ENCODE measurements at places on chromosomes 11 and 22.

GRCh38 chr11:41245184-41245583 is 214.3 kb downstream of the LRRC4C start:
- DNase-seq = no peak

GRCh38 chr11:1838077-1838425 is 730 bp upstream of the TNNI2 start:
- no peak for DNase-seq

DNA sequence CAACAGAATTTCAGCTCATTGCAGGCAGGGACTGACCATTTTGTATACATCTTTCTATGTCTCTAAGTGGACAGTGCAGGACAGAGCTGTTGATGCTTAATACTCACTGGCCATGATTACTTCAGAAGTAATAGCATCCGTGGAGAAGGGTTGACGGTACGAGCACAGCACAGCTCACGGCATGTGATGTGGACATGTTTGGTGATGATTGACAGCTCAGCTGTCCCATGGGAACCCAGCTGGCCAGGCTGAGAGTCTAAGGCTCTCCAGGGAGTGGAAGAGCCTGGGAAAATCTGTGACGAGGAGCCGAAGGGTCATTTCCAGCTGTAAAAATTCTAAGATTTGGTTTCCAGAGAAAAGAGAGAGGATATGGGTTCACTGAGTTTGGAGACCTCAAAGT is 198.2 kb downstream of the SNX19 start:
- DNase-seq = no peak

GRCh38 chr11:43639224-43639623 is 41.3 kb upstream of the HSD17B12 start:
- DNase-seq = no peak

GRCh38 chr11:72235351-72236057 is 8.5 kb downstream of the PHOX2A start:
- no peak for DNase-seq

GRCh38 chr11:94866936-94867795 is 99.0 kb downstream of the AMOTL1 start:
- DNase-seq = no peak

GRCh38 chr11:3946455-3947017 is 91.1 kb downstream of the STIM1 start:
- DNase-seq = no peak

GRCh38 chr11:113564527-113565130 is 89.4 kb upstream of the DRD2 start:
- DNase-seq = no peak

DNA sequence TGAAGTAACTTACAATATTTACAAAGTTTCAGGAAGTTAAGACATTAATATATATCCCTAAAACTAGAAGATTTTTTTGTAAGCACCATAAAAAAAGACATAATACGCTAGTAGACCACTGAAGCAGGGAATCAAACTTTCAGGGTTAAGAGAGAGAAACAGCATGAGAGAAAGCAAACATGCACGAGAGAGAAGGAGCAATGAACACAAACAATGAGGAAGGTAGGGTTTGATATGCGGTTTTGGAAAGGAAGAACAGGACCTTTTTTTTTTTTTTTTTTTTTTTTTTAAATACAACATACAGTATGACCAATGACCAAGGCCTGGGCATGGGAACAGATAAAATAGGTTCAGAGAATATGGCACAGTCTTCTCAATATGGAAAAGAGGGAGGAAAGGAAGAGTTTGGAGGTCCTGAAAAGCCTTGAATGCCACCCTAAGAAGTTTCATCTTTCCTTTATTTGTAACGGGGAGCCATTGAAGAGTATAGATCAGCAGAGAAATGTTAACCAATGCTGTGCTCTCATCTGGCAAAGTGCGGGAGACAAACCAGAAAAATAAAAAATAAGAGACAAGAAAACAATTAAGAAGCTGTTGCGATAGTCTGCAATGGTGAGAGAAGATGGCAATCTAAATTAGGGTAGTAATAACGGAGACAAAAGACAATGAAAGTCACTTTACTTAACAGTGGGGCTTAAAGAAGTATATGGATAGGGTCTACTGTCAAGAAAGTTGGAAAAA is 101.0 kb downstream of the USP35 start:
- no peak for DNase-seq

DNA sequence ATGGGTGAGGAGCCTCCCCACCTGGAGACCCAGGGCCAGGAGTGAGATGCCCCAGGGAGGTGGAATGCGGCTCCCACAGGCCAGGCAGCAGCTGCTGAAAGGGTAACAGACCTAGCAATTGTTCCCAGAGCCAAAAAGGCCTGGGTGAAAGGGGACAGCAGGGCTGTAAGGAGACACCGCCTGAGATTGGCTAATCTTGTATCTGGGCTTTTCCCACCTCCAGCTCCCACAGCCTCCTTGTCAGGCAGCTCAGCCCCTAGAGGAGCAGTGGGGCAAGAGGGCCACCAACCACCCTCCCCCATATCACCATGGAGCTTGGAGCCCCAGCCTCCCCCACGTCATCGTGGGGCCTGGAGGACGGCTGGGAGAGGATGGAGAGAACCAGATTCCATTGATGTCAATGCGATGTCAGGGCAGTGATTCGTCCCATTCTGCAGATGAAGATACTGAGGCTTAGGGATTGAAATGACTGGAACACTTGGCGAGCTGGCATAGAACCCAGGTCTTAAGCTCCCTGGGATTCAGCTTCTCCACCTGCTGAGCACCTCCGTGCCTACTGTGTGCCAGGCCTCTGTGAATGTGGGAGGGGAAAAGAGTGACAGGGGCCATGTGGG is 2.9 kb upstream of the MGAT3 start:
- no peak for DNase-seq

DNA sequence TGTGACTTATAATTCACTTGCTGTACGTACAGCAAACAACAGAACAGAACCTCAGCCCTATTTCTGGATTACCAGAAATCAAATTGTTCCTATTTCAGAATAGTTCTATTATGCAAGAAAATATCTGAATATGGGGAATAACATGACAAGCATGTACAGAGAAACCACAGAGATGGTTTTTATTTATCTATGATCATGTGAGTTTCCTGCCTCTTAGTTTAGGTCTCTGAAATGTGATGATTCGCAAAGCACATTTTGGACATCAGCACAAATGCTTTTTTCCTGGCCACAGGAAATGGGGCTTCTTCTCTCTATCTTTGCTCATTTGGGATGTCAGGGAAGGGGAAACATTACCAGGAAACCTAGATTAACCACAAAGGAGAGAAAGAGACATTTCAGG is 266.7 kb upstream of the CTSC start:
- DNase-seq = peak; percentile 17

- no peak for DNase-seq
Measured at GRCh38 chr11:39910087-39910486, 1549.4 kb downstream of the LRRC4C start.

- no peak for DNase-seq
Measured at GRCh38 chr22:27270818-27271510, 530.6 kb downstream of the MN1 start.

GRCh38 chr11:36729825-36730224 is 131.8 kb upstream of the RAG2 start:
- DNase-seq = no peak

DNA sequence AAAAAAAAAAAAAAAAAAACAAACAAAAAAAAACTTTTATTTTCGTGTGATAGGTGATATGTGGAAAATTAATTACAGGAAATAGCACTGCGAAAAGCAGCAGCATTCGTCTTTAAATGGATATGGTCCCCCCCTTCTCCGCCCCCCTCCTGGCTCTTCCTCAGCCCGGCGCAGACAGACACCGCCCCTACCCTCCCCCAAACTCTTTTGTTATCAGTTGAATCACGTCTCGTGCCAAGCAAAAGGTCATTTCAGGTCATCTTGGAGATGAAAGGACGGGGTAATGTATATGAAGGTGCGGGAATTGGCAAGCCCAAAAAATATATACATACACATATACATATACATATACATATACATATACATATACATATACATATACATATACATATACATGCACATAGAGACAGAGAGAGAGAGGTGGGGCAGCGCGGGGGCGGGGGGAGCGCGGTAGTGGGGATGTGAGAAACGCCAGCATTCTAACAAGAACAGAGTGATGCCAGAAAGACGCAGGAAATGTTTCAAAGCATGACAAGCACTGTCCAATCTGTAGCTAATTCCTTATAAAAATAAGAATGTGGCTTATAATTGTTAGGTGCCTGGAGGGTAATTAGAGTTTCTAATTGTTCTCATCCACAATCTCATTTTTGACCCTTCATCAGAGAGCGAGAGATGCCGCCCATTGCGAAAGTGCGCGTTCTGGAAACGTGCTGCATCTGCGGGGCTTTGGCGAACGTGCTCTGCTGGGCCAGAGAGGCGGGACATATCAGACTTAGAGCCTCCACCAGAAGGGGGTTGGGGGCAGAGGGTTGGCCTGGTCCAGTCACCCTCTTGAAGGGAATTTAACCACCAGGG is 214.5 kb upstream of the UBASH3B start:
- DNase-seq = no peak

GRCh38 chr11:68213135-68213515 is at the start of gene KMT5B:
KMT5B (minus strand) TSS chr11:68213296; CDS start chr11:68190076, 23,220 bp downstream.
- peak; percentile 22 for DNase-seq

GRCh38 chr11:70732023-70732880 is 333.9 kb downstream of the CTTN start:
- DNase-seq = no peak

- DNase-seq = no peak
Measured at GRCh38 chr11:2588809-2589537, 110.8 kb downstream of the KCNQ1OT1 start.

- DNase-seq = no peak
Measured at GRCh38 chr11:75443043-75443442, 10.0 kb upstream of the KLHL35 start.

DNA sequence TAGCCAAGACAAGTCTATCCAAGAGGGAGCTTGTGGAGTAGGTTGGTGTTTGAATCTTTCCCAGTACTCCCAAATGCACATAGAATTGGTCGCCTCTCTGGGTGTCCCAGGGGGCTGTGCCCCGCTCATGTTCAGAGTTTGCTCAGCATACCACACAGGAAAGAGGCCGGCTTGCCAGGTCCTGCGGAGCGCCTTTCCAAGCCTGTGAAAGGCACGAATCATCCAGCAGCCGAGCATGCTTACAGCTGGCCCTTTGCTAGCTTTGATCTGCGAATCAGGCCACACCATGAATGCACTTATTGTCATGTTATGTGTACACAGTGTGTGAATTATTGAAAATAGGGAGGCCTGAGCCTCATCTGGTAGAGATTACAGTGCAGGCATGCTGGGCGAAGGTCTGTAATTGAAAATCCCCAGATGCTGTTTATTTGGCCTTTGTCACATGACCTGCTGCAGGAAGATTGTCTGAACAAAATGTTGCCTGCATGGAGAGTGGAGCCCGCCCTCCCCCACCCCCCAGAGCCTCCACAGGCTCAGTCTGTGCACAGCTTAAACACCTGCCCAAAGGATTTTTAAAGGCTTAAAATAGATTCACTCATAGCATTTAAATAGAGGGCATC is 163.3 kb upstream of the RASSF10 start:
- DNase-seq = no peak

DNA sequence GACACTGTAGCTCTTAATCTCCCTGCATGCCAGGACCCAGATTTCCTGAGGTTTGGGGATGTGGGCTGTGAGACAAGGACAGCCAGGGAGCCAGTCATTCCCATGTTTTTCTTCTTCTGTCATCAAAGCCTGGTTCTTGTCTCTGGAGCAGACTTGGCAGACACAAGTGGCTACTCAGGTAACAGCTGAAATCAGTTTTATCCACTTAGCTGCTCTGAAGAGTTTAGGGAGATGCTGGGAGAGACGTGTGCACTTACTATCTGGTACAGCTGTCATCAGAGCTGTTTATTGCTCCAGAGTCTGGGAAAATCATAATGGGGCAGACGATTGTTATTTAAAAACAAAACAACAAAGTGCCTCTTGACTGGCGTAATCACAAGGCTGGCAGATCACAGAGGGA is 56.6 kb downstream of the CSNK2A3 start:
- no peak for DNase-seq

DNA sequence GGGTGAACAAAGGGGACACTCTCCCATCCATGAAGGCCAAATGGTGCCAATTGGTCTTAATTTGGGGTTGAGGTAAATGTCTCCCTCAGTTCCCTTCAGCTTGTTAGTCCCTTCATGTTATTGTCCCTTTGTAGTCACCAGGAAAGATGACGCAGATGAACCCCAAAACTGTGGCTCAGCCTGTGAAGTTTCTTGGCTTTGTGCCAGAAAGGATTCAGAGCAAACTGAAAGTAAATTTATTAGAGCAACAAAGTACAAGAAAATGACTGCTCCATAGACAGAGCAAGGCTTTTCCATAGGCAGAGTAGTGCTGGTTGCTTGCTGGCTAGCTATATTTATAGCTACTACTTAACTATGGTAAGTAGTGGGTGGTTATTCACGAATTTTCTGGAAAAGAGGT is 16.7 kb downstream of the OR4C3 start:
- DNase-seq = no peak

GRCh38 chr11:11213117-11213516 is 139.9 kb downstream of the CSNK2A3 start:
- no peak for DNase-seq

DNA sequence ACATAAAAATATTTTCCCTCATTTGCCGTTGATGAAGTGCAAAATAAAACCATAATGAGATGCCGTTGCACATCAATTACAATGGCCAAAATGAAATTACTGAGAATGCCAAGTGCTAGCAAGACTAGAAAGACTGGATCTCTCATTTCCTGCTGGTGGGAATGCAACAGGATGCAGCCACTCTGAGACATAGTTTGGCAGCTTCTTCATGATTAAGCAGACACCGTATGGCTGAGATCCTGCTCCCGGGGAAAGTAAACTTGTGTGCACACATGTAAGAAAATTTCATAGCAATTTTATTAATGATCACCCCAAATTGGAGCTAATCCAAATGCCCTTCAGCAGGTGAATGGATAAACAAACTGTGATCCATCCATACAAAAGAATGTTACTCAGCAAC is 1013.2 kb downstream of the TBC1D22A start:
- no peak for DNase-seq

DNA sequence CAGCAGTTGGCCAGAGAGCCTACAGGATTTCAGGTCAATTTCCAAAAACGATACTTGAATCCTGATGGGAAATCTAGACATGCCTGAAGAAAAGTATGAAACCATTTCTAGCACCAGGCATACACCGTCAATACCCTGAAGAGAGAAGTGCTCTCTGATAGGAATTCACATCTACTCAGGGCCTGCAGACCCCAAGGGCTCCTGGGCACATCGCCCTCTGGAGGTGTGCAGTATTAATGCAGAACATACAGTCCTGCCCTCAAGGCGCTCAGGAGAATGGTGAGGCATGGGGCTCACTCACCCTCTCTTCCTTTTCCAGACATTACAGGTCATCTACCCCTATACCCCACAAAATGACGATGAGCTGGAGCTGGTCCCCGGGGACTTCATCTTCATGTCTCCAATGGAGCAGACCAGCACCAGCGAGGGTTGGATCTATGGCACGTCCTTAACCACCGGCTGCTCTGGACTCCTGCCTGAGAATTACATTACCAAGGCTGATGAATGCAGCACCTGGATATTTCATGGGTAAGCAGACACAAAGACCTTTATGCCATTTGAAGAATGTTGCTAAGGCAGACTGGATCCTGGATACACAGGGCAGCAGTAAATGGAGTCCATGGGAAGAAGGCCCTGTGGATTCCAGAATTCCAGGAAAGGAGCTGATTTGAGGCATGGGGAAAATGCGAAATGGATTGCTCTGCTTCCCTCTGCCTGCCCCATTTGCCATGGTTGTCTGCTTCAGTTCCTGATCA is 49.3 kb upstream of the CRTAM start:
- DNase-seq = no peak

- no peak for DNase-seq
Measured at GRCh38 chr22:25930083-25930482, 188.1 kb downstream of the MYO18B start.

- no peak for DNase-seq
Measured at GRCh38 chr11:13781153-13781552, 112.7 kb downstream of the FAR1 start.

Data from skeletal muscle cell (primary cell).